ENCODE measurements at places on chromosomes 3 and 15.
A peak's percentile ranks its signal among the peaks of the same experiment; 100 is the strongest.

- DNase-seq: no peak
Observed at GRCh38 chr3:107962946-107963345, 127.9 kb downstream of the CD47 start.

GRCh38 chr15:73139041-73139743, 86.9 kb downstream of the NEO1 start:
- DNase-seq: no peak

DNA sequence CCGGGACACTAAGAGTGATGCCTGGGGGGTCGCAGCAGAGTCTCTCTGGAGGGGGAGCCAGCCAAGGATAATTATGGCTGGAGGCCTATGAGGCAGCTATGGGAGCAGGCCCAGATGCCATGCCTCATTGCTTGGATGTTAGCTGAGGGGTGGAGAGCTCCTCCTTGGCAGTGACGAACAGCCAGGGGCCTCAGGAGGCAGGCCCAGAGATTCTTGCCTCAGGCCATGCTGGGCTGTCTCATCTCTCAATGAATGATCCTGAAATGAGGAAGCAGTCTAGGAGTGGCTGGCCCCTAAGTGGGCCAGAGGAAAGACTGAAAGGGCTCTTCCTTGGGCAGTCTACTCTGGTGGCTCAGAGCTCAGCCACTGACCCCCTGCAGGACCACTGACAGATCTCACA, 21.3 kb downstream of the KIF9 start:
- DNase-seq: no peak

- DNase-seq: no peak
Observed at GRCh38 chr3:22129101-22129500, 378.1 kb upstream of the ZNF385D start.

- no peak for DNase-seq
Observed at GRCh38 chr3:138327831-138328230, 1.8 kb downstream of the NME9 start.

DNA sequence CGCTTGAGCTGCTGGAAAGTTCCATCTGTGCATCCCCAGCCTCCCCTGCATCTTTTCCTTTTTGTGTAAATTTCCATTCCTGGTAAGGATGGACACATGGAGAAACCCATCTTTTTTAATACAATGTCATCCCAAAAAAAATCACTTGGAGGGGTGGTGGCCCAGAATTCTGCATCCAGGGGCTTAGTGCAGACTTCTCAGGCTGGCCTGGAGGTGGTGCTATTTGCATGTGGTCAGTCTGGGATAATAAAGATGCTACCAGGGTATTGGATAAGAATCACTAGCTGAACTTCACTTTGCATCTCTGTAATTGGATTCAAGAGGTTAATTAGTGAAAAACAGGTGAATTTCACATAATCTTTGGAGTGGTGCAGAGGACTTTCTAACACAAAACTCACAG, 1.8 kb upstream of the ZSCAN2 start:
- peak; percentile 72 for DNase-seq

DNA sequence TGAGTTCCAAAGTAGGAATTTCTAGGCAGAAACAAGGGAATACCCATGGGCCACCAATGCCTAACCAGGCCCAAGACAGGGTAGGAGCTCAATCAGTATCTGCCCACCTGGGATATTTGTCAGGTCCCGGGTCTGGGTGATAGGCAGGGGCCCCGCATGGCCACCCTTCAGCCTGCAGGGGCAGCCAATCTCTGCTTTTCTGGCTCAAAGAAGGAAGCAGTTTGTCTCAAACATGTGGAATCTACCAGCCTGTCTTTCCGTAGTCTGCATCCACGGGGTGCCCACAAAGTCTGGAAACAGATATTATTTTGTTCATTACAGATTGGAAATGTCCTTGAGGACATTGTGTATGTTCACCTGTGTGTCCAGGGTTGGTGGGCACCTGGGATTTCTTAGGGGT, 56.2 kb downstream of the CEMIP start:
- no peak for DNase-seq

DNA sequence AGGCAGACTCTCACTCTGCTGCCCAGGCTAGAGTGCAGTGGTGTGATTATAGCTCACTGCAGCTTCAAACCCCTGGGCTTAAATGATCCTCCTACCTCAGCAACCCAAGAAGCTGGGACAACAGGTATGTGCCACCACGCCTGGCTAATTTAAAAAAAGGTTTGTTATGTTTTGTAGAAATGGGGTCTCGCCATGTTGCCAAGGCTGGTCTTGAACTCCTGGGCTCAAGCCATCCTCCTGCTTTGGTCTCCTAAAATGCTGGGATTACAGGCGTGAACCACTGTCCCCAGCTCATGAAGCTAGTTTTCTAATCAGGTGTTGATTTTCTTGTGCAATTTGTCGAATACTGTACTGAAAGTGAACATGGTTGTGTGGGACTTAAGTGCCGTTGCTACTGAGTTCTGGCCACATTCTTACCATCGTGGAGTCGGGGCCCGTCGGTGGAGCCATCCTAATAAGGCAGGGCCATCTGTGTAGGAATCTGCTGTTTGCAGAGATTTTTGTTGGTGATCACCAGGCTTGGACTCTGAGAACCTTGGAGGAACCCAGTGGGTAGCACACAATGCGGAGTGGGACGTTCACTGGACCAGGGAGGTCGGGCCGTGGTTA, 193.2 kb downstream of the GOLGA6L6 start:
- DNase-seq: peak; percentile 31

DNA sequence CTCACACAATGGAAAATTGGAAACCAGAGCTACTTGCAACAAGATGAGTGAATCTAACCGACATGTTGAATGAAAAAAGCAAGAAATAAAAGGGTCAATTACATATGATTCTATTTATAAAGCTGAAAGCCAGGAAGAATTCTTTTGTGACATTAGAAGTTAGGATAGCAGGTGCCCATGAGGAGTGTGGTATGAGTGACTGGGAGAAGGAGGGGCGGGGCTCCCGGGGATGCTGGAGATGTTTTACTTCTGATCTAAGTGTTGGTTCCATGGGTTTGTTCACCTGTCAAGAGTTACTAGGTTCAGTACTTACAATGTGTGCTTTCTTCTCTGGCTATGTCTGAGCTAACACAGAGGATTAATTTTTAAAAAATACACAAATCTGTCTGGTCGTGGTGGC, 60.8 kb downstream of the NSMCE3 start:
- DNase-seq: no peak

DNA sequence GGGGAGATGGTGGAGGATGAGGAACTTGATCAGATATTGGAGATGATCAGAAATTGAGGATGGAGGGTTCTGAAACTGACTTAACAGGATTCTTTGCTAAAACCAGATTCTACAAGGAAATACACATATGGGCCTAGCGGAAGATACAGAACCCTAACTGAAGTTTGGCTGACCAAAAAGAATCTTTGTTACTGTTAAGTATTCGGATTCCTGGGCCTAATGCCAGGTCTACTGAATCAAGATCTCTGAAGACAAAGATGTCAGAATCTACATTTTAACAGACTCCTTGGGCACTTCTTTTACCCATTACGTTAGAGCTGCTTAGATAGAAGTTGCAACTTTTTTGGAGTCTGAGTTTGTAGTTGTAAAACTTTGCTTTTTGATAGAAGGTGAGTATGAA, 137.7 kb downstream of the FNDC3B start:
- no peak for DNase-seq

DNA sequence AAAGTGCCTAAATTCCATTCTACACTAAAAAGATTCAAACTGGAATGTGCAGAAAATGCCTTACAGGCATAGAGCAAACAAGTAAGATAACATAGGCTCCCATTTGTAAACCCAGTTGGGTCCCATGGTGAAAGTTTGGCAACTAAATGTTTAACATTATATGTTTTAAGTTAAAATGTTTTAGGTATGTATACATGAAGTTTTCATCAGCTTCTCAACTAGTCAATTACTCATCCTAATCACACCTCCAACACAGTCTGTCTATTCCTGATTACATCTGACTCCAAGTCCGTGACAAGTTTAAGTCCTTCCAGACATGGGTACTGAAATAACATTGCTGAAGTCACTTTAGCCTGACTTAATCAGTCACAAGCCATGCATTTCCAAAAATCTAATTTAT, 25.0 kb downstream of the MYLK start:
- no peak for DNase-seq

GRCh38 chr3:159950156-159950898, 38.3 kb upstream of the IL12A start:
- peak; percentile 18 for DNase-seq

GRCh38 chr15:96328181-96328876, 2.2 kb upstream of the NR2F2 start:
- no peak for DNase-seq

DNA sequence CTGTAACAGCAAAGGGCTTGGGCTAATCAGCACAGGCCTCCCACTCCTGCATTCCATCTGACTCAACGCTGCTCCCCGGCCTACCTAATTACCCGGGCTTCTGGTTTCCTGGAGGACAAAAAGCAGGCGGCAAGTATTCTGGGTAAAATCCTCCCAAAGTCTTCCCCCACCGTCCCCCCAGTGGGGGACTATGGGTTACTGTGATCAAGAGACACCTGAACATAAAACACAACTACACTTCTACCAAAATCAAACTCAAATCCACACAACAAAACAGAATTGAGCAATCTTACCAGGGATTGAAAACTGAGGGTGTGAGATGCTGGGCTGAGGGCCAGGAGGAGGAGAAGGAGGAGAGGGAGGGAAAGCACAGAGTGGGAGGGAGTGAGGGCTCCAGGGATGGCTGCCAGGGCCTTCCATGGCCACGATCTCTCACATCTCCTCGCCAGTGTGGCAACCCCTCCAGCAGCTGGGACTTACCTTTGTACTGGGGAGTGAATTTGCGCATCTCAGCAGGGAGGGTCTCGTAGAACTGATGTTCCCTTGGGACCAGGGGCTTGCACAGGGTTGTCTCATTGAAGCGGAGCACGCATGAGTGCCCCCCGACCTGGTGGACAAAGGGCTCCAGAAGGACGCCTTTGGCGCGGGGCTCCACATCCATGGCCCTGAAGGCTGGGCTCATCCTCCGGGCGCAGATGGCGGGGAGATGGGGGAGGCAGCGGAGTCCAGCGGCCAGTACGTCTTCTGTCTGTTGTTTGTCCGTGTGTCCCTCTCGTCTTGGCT, 9.1 kb upstream of the NCKIPSD start:
- DNase-seq: peak; percentile 90

GRCh38 chr15:25688166-25688565, 175.0 kb downstream of the ATP10A start:
- no peak for DNase-seq

DNA sequence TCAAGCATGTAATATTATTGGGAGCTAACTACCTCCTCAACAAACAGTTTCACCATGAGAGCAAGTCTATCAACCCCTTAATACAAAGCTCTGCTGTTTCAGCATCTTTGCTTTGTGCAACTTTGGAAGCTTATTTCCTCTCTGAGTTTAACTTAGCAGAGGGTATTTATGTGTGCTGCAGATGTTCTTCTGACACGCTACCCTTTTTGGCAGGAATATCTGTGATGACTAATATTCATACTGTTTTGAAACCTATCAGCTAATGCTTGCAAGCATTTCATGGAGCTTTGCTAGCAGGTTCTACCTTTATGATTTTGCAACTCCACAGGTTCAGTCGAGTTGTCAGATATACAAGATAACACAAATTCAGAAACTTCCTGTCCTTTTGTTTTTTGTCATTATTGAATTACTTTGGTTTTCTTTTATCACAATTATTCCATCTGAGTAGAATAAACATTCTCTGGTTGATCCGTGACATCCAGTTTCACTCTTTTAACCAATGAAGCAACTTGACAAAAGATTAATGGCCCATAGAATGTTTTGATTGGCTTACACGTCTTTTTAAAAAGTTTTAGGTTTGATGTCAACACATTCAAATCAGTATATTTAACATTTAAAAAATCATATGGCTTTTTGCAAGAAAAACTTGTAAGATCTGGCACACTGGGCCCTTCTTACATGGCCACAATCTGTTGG, 1.7 kb upstream of the SLC9A9 start:
- DNase-seq: peak; percentile 31

DNA sequence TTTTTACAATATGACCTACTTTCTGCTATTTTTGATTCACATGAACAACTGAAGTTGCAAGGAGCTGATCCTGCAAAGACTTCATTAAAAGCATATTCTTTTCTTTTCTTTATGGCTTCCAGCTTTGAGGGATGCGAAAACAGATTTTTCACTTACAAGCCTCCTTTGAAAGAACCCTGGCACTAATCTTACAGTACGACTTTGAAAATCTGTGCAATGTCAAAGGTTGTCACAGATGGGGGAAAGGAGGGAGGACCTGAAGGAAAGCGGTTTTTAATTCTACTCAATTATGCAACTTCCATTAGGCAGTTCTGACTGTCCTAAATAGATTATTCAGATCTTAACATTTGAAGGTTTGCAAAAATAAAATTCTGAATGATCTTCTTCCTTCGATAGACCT, 130.5 kb downstream of the TNIK start:
- DNase-seq: no peak

GRCh38 chr3:188320757-188321156, 166.8 kb downstream of the LPP start:
- DNase-seq: no peak

DNA sequence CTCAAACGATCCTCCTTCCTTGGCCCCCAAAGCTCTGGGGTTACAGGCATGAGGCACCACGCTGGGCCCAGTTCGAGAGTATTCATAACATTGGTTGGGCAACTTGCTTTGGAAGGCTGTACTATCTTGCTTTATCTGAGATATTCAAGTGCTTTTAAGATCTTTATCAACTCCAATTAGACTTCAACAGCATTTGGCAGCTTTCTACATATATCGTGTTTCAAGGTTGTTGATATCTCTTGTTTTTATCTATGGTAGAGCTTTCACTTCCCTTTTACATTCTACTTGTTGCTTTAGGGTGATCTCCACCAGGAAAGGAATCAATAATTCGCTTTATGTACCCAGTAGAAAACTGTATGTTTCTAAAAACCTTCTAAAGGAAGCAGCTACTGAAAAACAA, 395.3 kb downstream of the IL5RA start:
- DNase-seq: no peak

GRCh38 chr3:125148016-125148812, 64.3 kb downstream of the SLC12A8 start:
- DNase-seq: no peak

GRCh38 chr3:134833453-134834163, 38.5 kb downstream of the EPHB1 start:
- DNase-seq: no peak

DNA sequence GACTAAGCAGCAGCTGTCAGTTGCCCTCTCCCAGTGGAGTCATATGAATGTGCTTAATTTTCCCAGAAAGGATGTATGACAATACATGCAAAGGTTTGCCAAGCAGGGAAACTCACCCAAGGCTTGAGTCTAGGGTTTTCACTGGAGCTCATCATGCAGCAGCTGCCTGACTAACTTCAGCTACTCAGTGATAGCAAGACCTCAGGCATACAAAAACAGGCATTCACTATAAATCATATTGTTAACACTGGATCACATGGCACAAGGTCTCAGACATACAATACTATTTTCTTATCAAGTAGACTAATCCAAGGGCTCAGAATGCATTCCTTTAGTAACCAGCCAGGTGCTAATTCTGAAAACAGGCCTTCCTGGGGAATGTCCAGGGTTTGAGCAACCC, 85.0 kb upstream of the STAC start:
- no peak for DNase-seq

Measured in Ammon's horn (tissue), 1 donor.